ENCODE measurements at places on chromosomes 6 and 20.

DNA sequence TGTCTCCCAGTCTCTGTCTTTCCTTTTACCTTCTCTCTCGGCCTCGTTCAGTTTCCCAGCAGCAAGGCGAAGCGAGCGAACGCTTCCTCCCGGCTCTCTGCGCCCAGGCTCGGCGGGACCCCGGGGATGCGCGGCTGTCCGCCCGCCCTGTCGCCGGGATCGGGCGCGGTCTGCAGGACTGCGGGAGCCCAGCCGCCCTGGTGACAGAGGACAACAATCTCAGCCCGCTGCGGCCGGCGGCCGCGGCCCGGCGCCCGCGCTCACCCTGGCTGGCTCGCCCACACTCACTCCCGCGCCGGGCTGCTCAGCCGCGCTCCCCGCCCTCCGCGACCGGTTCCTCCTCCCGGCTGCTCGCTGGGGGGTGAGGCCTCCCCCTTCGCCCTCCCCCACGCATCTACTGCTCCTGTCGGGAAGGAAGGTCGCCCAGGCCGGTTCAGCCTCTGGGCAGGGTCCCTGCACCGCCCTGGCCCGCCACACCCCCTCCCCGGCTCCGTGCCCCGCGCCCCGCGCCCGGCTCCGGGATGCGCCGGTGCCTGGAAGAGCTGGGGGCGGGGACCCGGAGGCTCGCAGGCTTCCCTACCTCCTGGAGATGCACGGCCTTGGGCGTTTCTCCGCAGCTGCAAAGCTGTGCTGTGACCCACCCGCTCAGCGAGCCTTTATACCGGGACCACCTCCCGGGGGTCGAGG is 410 bp downstream of the SYNE1 start:
- DNase-seq = no peak

GRCh38 chr6:11278207-11278559 is 45.7 kb upstream of the NEDD9 start:
- DNase-seq = no peak

DNA sequence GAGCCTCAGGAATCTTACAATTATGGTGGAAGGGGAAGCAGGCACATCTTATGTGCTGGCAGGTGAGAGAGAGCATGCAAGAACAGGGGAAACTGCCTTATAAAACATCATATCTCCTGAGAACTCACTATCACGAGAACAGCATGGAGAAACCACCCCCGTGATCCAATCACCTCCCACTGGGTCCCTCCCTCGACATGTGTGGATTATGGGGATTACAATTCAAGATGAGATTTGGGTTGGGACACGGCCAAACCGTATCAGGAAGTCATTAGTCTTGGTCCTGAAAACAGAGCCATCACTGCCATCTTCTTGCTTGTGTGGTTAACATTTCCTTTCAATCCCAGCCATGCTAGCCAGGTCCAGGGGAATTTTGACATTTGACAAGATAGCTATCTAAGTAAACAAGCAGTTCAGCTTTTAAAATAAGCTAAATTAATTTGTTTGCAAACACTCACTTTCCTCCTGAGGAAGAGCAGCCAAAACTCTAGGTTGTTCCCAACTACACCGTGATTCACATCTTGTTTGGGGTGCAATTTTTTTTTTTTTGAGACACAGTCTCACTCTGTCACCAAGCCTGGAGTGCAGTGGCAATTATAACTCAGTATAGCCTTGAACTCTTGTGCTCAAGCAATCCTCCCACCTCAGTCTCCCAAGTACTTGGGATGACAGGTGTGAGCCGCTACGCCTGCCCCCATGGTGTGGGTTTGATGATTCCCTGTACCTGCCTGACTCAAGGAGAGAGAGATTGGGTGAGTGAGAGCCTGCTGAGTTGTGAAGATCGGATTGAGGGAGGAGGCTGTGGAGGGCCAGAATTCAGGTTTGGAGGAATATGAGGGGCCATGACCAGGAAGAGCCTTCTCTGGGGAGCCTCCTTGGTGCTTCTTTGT is 13.0 kb upstream of the PPP1R14C start:
- DNase-seq = no peak

DNA sequence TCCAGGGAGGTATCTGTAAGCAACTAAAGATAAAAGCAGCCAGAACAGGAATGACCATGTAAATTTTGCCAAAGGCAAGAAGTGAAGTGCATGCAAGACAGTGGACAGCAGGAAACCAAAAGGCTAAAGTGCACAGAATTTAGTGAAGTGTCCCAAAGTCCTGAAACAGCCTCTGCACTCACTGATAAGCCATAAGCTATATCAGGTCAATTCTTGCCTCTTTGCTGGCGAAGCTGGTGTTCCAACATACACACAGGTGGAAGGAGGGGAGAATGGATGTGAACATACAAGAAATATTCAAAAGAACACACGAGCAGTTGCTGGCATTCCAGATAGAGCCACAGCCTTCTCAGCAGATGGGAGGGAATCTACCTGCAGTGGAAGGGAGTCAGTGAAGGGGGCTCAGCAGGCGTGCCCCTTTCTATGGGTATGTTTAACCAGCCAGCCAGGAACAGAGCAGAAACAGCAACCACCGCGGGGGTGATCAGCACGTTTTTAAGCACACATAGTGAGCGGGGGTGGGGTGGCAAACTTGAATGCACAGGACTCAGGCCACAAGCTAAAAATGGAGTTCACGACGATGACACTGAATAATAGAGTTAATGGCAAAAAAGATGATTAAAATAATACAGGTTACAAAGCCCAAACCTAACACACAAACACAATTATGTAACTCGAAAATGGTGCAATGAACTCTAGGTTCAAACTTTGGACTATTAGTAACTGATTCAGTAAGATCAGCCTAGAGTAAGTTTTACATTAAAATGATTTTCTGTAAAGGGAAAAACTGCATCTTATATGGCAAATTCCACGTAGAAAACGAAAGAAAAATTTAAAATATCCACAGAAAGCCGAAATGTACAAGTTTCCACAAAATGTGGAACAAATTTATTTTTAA is 1.2 kb downstream of the ECI2 start:
- no peak for DNase-seq

- no peak for DNase-seq
Measured at GRCh38 chr6:108627692-108628550, 67.2 kb downstream of the FOXO3 start.

DNA sequence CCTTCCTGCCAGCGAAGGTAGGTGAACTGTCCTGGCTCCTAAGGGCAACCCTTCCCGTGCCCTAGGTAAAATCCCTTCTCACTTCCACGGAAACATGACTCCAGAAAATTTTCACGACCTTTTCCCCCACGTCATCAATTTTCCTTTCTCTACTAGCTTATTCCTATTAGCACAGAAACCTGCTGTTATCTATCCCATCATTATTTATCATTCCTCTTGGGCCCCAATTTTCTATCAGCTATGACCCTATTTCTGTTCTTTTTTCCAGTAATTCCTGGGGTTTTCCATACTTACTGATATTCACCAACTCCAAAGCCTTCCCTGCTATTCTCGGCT is 23.8 kb upstream of the GCM1 start:
- no peak for DNase-seq

DNA sequence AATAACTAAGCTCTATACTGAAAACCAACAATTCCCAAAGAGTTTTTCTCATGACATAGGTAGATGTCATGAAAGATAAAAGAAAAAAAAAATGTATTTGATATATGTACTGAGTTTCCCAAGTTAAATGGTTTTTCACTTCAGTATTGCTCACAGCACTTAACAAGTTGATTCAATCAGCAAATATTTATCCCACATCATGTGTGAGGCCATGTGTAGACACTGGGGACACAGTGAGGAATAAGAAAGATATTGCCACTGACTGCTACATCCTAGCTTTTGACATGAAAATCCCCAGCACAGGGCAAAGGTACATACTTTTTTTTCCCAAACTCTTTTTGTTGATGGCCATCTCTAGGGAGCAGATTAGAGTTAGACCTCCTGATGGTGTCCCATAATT is 25.3 kb downstream of the SPTLC3 start:
- no peak for DNase-seq

DNA sequence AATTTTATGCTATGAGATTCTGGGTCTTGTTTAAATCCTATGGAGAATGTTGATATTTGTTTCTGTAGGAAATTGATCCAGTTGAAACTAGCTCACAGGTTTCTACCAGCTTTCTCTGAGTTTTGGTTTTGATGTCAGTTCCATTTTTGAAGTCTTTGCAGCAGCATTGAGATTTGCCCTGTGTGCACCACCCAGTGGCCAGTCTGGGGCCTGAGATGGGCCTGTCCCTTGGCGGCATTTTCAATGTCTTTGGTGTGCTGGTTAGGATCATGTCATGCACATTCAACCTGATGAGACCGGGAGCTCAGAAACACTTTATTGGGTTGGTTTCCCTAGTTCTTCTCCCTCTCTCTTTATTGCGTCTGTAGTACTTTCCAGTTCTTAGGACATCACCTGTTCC is 395.2 kb upstream of the MAP3K7 start:
- no peak for DNase-seq

DNA sequence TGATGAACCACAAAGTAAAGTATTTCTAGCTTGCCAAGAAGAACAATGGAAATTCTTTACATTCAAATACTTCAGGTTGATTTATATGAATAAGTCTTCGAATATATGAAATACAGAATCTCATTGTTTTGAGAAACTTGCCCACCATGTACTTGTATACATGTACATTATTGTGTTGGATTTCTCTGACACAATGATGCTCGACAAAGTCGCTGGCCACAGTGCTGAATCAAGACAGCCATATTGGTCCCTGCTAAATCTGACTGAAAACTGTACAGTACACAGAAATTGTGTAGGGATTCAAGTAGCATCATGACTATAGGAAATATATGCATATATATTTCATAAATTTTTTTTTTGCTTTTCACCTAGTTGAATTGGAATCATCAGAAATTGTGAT is 13.1 kb upstream of the LIN28B start:
- no peak for DNase-seq

- DNase-seq = peak; percentile 56
Measured at GRCh38 chr6:155171109-155171746, 92.6 kb upstream of the CLDN20 start.

DNA sequence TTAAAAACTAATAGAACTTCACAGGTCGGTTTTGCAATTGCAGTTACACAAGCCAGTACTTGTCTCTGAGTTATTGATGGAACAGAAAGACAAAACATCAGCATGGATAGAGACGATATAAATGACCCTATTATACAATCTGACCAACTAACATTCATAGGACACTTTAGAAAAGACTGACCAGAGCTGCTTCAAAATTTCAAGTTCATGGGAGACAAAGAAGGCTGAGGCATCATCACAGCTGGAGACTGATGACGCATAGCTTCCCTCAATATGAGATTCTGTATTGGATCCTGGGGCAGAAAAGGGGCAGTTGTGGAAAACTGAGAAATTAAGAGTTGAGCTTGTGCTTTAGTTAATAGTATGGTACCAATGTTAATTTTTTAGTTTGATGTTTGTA is 174.0 kb downstream of the THBS2 start:
- no peak for DNase-seq

GRCh38 chr6:47352194-47352920 is 42.7 kb upstream of the TNFRSF21 start:
- DNase-seq = no peak

- no peak for DNase-seq
Measured at GRCh38 chr6:169961772-169962561, 210.5 kb downstream of the ERMARD start.

DNA sequence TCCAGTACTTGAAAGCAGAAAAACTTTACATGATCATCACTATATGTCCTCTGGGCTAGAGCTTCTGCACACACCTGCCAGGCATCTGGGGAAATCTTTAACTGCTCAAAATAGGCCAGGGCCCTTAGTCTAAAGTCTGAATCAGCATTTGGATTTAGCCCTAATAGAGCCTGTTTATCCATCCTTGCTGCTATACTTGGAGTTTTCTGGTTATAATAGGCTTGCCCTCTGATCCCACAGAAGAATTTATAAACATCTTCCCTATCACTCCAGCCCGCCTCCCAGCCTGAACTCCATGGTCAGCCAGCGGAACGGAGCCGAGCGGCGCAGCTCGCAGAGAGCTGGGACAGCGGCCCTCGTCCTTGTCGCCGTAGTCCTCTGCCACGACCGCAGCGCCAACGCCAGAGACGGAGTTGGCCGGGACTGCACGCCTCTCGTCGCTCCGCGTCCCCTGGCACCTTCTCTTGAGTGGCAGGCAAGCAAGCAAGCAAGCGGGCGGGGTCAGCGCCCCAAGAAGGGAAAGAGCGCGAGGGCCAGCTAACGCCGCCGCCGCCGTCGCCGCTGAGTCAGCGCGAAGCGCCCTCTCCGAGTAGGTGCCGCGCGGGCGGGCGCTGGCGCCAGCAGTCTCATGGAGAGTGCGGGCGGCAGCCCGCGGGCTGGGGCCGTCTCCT is 25.4 kb upstream of the ASIP start:
- no peak for DNase-seq

DNA sequence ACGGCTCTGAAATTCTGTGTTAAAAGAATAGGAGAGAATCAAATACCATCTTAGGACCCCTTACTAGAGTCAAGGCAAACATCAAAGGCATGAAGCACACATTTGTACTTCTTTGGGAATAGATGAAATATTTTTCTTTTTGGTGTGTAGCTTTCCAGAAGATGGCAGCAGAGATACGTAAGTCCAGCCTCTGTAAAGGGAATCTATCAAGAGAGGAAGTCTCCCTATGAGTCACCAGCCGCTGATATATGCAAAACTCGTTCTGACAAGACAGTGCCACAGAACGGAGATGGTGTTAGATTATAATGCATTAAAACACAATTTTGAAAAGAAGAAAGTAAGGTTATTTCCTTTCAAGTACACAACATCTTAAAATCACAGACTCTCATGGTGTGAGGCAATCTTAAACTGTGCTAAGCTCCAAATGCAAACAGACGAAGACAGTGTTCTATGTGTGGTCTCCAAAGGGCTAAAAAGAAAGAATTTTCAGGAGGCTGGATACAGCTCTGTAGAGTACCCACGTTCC is 120.0 kb upstream of the AGPAT4 start:
- peak; percentile 7 for DNase-seq

DNA sequence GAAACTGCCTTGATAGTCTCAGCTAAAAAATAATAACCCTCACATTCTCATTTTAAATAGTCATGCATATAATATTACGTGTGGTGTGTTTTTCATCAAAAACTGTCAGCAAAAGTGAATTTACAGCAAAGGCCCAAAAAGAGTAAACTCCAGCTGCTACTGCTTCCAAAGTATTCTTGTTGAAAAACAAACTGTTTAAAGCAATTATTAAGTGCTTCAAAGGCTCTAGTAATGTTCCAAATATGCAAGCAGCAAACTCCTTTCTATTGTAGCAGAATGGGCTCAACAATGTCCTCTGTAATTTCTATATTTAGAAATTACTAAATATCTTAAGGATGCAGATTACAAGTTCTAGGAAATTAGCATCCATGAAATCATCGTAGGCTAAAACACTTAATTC is 280.0 kb upstream of the TBX18 start:
- DNase-seq = no peak

DNA sequence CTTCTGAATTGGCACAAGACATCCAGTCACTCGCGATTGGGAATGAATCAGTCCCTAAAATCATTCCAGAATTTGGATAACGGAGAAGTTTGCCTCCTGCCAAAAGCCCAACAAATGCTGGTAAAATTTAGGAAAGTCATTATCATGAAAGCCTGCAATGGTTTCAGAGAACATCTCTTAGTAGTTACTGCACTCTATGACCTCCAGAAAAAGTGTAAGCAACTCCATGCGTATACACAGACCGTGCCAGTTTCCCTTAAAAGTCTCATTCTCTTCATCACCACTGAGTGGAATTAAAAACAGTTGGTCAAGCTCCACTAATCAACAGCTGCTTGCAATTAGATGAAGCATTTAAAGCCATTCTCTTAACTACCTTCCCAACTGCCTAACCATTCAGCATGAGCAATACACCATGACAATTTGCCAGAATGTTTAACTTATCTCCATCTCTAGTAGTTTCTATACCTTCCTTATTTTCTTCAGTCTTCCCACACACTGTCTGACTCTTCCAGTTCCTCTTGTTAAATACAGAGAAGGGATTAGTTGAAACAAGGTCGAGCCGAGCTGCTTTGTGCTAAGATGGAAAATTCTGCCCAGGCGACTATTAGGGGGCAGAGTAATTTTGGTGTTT is 183.6 kb upstream of the PRDM1 start:
- DNase-seq = no peak

Data from T-cell (primary cell).